ENCODE measurements at places on chromosomes 11 and 22.

DNA sequence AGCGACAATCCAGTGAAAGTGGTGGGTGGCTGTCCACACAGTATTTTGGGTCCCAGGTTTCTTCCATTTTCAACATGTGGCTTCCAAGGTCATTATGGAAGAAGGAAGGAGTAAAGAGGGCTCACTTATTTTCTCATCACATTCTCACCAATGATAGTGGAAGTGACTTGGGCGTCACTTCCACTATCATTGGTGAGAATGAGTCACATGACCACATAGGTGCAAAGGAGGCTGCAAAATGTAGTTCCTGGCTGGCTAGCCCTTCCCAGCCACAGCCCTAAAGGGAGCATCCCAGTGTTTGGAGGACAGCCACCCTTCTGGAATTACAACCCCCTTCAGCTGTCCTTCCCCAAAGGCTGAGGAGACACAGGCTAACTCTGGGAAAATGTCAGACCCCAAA lies 95.6 kb downstream of the TSPAN18 start:
- DNase-seq, result no peak

- no peak for DNase-seq
Measured at GRCh38 chr11:116310226-116310625, 462.6 kb downstream of the BUD13 start.

- no peak for DNase-seq
Measured at GRCh38 chr22:45522462-45522861, 19.8 kb downstream of the FBLN1 start.

DNA sequence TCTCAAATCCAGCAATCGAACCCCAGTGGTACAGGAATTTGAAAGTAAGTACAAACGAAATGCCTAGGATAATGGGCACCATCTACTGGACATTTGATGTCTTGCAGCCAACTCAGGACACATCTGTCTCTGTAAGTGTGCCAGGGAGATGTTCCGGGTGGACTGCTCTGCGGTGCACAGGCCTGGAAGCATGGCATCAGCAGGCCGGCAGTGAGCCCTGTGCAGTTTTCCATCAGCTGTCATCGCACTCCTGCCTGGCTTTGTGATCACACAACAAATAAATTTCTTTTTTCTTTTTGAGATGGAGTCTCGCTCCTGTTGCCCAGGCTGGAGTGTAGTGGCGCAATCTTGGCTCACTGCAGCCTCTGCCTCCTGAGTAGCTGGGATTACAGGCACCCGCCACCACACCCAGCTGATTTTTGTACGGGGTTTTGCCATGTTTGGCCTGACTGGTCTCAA lies 71.0 kb downstream of the JAM3 start:
- DNase-seq, result peak; percentile 77

GRCh38 chr11:119307974-119308373 lies 9.0 kb downstream of the MCAM start:
- no peak for DNase-seq

GRCh38 chr11:99693941-99694492 lies 673.3 kb downstream of the CNTN5 start:
- no peak for DNase-seq

GRCh38 chr11:8335683-8336082 lies 72.0 kb upstream of the LMO1 start:
- DNase-seq, result no peak

GRCh38 chr11:83609191-83609590 lies 323.0 kb upstream of the CCDC90B start:
- DNase-seq, result no peak

- peak; percentile 45 for DNase-seq
Measured at GRCh38 chr22:23110190-23110921, 31.4 kb downstream of the RSPH14 start.

- no peak for DNase-seq
Measured at GRCh38 chr11:2687223-2687530, 12.6 kb downstream of the KCNQ1OT1 start.

GRCh38 chr11:112651386-112651785 lies 309.8 kb upstream of the NCAM1 start:
- DNase-seq, result no peak

DNA sequence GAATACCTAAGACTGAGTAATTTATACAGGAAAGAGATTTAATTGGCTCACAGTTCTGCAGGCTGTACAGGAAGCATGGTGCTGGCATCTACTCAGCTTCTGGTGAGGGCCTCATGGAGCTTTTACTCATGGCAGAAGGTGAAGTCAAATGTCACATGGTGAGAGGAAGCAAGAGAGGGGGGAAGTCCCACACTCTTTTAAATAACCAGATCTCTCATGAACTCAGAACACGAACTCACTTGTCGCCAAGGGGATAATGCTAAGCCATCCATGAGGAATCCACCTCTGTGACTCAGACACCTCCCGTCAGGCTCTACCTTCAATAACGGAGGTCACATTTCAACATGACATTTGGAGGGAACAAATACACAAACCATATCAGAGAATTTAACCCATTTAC lies 42.2 kb downstream of the BIRC2 start:
- no peak for DNase-seq

DNA sequence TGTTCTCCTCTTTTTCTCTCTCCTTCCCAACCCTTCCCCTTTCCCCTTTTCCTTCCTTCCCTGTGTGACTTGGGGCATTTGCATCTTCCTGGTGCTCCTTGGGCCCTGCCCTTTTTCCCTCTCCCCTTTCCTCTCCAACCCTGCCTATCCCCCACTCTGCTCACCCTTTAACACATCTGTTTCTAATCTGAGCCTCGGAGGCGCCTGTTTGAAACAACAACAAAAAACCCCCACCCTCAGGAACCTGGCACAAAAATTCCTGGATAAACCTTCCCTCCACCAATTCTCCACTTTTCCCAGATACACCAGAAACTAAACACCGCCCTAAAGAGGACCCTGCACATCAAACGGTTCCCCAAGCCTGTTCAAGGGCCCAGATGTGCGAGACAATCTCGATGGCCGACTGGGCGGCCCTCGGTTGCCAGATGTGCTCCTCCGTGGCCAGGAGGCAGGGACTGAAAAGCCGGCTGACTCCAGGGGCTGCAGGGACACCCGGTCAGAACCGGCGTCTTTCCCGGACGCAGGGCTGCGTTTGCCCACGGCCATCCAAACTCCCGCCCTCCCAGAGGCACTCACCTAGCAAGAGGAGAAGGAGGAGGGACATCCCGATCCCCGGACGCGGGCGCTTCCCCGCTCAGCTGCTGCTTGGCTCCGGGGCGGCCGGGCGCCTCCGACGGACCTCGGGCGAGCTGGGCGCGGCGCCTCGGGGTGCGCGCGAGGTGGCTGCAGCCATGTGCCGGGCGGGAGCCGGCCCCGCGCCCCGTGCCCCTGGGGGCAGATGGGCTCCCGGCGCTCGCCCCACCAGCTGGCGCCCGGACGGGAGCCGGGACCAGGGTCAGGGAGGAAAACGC lies 486 bp downstream of the CLMP start:
- no peak for DNase-seq
